ENCODE measurements at places on chromosomes 11 and 22.

- DNase-seq, result no peak
These were observed 130.1 kb downstream of the TRPC6 start for GRCh38 chr11:101453682-101454081.

GRCh38 chr22:40241200-40241763 is 63.6 kb downstream of the TNRC6B start:
- DNase-seq, result no peak

GRCh38 chr22:48147404-48147803 is 1385.0 kb downstream of the TBC1D22A start:
- DNase-seq, result no peak

GRCh38 chr11:47253660-47254059 is 4.1 kb upstream of the NR1H3 start:
- no peak for DNase-seq

GRCh38 chr11:118164885-118165284 is 11.6 kb downstream of the SCN2B start:
- no peak for DNase-seq

DNA sequence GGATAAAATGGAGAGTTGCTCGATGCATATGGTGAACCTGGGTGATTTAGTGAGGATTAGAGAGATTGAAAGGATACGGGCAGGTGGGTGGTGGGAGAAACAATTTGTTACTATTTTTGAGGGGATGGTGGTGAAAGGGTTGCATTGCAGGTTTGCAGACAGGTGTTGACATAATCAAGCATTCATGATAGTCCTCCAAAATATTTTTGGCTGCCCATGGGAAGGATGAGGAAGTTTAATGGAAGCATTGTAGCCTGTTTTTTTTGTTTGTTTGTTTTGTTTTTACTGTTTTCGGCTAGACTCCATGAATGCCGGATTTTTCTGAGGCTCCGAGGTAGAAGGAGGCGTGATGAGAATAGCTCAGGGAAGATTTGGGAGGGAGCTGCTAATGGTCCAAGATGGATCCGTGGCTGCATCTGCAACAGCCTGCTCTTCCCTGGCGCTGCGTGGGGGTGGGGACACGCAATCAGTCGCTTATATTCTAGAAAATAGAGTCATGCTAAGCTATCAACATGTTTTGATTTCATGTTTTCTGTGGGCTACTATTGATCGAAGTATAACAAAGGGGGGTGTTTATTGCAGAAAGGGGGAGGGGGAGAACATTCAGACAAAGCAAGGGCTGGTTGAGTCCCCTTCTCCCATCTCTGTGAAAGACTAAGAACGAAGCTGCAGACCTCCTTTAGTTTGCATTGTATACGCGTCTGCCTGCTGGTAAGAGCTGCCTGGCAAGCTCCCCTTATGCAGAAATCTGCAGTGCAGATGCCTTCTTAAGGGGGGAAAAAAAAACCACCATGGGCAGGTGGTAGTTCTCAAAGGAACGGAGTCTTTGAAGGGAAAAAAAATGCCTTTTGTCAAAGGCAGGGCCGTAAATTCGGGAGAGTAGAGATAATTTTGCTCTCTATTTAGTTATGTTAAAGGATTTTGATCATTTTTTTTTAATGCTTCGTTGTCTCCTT is 1.0 kb downstream of the RTN3 start:
- no peak for DNase-seq

DNA sequence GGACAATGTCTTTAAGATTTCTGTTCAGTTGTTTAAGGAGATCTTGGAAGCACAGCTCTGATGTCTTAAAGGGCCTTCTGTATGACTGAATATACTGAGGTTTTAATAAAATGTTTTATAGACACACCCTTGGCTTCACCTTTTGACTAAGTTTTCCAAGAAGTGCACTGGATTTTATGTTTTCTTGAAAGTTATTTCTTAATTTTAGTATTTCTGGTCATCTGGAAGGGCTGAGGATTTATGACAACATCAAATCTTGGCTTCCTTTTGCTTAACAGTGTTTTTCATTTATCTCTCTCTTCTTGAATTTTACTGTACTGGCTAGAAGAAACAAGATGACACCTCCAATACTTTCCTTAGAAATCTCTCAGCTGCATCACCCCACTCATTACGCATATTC is 2423.4 kb downstream of the LRRC4C start:
- DNase-seq, result no peak

GRCh38 chr22:36571991-36572390 is 43.0 kb upstream of the EIF3D start:
- no peak for DNase-seq

GRCh38 chr11:19683141-19683805 is 29.4 kb upstream of the NAV2 start:
- DNase-seq, result no peak

- DNase-seq, result no peak
These were observed 8.6 kb upstream of the CD3E start for GRCh38 chr11:118295815-118296454.

DNA sequence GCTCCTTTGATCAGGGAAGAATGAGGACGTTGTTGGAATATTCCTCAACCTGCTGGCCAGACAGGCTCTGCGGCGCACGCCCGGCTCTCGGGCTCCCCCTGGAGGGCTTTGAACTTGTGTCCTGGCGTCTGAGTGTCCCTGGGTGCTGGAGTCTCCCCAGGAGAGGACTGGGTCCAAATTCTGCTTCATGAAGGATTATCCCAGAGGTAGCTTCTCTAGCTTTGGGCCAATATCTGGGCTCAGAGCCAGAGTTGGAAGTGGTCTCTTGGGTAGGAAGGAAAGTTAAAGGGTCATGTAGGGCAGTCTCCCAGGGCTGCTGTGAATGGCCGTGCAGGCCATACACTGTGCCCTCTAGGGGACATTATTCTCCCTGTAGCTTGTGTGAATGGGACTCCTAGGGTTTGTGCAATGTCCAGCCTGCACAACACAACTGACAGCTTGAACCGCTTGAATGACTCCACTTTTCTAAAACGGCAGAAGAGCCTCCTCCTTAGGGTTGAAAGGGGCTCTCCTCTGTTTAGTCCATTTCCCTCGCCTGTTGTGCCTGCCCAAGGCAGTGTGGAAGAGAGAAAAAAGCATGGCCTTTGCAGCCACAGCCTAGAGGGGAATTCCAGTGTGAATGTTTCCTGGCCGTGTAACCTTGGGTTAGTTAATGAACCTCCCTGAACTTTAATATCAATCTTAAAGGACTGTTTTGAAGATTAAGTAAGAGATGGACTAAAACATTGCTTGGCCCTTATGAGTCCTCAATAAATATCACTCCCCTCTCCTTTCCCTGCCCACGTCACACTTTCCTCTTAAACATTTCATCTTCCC is 111.2 kb upstream of the THY1 start:
- DNase-seq, result no peak

DNA sequence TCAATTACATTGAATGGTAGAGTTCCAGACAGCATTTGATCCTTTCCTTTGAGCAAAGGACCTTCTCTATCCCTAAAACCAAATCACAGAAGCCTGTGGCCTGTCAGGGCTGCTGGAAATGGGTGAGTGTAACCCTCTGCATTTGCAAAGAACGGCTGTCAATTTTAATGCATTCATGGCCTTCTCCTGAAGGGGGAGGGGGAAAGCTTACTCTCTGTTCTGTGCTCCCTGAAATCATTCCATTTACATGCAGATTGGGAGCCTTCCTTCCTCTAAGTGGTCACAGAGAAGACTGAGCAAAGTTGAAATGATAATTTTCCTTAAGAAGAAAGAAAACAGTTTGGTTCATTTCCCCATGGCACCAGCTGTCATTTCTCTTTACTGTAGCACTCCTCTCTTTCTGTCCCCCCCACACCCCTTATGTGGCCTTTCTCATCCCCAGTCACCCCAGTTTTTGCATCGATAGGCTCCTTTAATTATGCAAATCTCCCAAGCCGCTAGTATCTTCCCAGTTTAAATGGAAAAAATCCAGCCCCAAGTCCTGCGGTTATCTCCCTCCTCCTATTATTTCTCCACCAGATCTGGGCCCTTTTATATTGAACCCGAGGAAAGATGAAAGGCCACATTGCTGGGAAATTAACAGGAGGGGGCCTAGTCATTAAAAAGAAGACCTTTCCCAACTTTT is 109.4 kb upstream of the KIRREL3 start:
- DNase-seq, result no peak

DNA sequence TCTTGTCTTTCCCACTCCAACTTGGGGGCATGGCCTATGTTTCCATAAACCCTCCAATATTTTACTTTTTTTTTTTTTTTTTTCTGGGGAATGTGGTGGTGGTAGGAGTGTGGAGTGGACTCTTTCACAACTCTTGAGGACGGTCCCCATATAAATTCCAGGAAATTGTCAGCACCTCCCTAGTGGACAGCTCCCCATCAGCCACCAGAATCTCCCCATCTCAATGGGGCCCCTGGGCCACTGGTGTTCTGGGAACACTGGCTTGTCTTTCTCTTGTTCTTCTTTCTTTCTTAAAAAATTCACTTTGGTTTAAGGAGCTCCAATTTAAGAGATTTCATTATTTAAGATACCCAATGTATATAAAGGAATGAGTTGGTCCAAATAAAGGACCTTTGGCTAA is 74.1 kb downstream of the ADM start:
- no peak for DNase-seq

DNA sequence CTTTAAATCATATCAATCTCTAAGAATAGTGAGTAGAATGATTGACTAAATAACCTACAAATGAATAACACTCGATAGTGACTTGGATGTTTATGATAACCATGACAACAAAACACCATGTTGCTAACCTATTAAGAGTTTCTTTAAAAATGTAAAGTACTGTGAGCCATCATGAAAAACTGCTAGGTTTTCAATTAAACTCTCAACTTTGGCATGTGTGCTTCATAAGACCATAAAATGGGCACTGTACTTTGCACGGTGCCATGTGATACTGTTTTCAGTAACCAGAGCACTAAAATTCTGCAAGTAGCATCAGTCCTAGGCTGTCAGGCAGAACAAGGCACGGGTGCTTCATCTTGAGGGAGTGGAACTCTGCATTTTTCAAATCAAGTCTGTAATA is 96.2 kb upstream of the TRIM77 start:
- no peak for DNase-seq

DNA sequence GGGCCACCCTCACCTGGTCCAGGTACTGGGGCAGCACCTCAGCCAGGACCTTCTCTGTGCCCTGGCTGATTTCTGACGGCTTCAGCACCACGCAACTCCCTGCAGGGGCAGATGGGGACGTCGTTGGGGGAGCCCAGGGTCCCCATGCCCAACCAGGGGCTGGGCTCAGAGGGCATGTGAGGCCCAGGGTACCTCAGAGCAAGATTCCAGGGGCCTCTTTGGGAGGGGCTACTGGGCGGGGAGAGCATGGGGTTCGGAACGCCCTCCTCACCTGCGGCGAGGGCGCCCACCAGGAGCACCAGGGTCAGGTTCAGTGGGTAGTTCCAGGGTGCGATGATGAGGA is 8.1 kb downstream of the ALDH3B2 start:
- no peak for DNase-seq

GRCh38 chr11:45658292-45658991 is 7.0 kb downstream of the CHST1 start:
- DNase-seq, result no peak

- DNase-seq, result no peak
These were observed 156.6 kb upstream of the POU2AF2 start for GRCh38 chr11:111088847-111089355.

DNA sequence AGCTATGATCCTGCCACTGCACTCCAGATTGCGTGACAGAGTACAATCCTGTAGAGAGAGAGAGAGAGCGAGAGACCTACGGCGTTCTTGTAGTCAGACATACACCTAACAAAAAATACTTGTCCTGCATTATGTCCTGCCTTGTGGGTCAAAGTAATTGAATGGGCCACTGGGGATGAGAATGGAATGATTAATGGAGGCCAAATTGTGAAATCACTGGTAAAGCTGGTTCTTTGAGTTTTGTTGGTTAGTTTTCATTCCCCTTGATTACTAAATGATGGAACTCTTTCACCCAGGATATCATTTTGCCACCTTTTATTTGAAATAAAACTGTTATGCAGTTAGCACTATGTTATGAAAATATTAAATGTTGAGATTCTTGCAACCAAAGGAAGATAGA is 18.7 kb downstream of the GAS2 start:
- DNase-seq, result no peak

DNA sequence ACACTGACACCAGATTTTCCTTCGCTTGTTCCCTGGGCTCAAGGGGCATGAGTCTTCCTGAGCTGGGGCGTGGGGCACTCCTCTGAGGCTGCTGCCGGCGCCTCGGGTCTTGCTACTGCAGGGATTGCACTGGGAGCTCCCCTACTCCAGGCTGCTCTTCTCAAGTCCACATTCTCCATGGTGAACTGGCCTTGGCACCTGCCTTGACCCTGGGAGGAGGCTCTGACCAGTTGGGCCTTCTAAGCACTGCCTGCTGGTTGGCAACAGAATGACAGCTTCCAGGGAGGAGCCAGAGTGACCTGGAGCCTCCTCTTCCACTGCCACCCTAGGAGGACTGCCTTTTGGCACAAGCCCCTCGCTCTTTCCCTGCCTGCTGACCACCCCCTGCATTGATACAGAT is 9.5 kb downstream of the FREY1 start:
- no peak for DNase-seq

DNA sequence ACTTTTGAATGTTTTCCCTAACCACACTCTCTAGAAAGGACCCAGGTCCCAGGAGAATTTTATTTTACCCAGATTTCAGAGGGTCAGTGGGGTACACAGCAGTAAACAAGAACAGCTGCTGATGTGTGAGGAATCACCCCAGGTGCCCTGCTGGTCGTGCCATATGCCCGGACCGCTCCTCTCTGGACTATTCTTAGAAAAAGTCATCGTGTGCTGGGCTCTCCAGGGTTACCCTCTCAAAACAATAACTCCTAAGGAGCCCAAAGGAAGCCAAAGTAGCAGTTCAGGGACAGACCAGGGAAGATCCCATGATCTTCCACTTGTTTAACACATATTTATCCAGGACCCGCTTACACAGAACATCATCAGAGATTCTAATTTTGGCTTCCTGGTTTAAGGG is 29.7 kb downstream of the LRP4 start:
- no peak for DNase-seq

DNA sequence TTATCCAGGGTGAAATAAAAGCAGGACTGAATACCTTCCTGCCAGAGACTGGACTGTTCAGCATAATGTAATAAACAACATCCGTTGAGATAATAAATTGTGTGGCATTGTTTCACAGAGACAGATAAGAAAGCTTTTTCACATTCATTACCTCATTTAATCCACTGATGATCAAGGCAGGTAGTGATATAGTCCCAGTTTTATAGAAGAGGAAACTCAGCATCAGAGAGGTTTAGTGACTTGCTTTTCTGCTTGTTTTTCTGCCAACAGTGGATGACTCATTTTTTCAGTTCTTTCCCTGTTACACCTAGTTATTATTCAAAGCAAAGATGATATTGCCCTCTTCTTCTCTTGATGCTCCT is 4.0 kb downstream of the MYO18B start:
- no peak for DNase-seq

Measured in activated T-helper 1 cell treated with Interleukin-2 at 50 U/mL for 16 hours (primary cell).